Activated T-helper 1 cell treated with anti-CD3 and anti-CD28 coated beads, Interleukin-2, amount 50 U/mL, for 16 hours (primary cell): ENCODE measurements at places on chromosomes 7 and 10.

DNA sequence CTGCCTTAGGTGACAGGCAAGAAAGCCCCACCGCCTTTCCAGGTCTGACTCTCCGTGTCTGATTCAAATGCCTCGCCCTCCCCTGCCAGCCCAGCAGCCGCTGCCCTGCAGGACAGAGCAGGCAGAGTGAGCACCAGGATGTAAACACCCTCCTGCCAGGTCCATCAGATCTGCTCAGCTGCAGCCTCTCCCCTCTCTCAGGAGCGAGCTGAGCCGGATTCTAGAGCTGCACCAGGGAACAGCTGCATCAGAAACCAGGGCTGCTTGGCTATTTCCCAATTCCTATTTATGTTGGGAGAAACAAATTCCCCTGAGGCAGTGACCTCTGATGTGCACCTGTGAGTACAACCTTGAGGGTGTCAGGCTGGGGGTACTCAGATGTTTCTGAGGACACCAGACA lies 121.5 kb upstream of the ZMIZ1 start:
- no peak for DNase-seq

GRCh38 chr7:156795415-156795814 lies 97.6 kb downstream of the LMBR1 start:
- no peak for DNase-seq

- DNase-seq = no peak
Observed at GRCh38 chr10:123249894-123250293, 95.7 kb downstream of the BUB3 start.

DNA sequence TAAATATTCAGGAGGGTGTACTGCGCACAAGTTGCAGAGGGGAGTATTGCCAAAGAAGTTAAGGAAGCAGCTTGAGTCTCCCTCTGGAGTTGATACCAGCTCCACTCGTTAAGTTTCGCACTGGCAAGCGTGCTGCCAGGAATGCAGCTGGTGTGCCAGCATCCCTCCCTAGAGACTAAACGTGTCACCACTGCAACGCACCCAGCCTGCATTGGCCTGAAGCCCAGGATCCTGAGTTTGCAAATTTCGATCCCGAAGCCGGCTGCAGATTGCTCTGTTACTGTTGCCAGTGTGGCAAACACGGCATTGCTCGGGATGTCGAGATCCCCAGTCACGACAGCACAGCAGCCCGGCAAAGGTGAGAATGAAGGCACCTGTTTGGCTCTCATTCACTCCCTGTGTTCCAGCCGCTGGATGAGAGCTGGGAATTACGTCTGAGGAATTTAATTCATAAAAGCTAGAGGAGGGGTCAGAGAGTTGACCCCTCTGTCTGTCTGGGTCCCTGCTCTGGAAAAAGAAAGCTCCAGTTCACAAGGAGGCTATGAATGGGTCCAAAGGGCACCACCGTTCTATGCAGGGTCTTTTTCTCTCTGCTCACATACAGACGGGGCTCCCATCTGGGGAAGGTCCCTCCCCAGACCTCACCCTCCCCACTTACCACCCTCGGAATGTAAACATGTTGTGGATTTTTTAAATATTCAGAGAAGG lies 61.0 kb downstream of the NRP1 start:
- DNase-seq = no peak

DNA sequence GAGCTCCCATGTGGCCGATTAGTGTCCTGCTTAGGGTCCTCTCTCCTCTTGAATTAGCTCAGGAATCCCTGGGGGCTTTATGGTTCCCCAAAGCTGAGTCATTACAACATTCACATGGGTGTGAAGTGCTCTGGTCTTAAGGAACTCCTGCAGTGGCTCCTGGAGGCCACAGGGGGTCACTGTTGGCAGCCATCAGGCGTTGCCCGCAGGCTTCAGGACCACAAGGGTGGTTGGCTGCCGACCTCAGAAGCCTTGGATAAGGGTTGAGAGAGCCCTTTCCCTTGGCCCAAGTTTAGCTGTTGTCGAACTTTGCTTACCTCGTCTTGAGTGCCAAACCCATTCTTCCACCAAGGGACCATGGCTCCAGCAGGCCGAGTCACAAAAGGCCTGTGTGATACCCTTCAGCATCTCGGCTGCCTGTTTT lies 61.7 kb downstream of the SH2D4B start:
- no peak for DNase-seq

DNA sequence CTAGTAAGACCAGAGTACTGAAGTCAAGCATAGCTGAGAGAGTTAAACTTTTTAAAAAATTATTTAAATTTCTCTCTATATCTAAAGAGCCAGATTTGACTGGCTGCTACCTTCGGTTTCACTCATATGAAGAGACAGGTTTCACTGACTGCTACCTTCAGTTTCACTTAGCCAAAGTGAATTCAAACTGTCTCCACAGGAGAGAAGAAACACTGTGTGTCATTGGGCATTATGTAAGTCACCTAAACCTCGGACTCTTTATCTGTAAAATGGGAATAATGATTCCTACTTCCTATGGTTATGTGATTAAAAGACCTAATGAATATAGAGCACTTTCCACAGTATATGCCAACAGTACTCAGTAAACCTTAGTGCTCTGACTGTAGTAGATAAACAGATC lies 41.6 kb upstream of the MET start:
- DNase-seq = no peak

DNA sequence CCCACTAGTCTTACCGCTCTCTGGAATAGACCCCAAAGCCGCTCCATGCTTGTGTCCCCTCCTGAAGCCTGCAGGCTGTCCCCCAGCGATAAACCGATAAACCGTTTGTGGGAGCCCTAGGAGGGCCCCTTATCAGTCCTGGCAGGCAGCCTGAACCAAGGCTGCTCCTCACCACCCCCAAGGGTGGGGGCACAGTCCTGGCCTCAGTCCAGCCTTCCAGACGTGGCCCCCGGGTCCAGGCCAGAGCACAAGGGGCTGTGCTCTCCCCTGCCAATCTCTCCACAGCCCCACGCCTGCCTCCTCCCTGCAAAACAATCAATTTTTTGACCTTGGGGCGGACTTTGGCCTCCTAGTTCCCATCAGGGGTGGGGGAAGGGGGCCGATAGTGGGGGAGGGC lies at the start of gene TFR2:
Gene TFR2 (minus strand): TSS at position 90 of the 397 bp plus-strand sequence. CDS start 43 bp downstream, at position 47.
- DNase-seq = no peak

DNA sequence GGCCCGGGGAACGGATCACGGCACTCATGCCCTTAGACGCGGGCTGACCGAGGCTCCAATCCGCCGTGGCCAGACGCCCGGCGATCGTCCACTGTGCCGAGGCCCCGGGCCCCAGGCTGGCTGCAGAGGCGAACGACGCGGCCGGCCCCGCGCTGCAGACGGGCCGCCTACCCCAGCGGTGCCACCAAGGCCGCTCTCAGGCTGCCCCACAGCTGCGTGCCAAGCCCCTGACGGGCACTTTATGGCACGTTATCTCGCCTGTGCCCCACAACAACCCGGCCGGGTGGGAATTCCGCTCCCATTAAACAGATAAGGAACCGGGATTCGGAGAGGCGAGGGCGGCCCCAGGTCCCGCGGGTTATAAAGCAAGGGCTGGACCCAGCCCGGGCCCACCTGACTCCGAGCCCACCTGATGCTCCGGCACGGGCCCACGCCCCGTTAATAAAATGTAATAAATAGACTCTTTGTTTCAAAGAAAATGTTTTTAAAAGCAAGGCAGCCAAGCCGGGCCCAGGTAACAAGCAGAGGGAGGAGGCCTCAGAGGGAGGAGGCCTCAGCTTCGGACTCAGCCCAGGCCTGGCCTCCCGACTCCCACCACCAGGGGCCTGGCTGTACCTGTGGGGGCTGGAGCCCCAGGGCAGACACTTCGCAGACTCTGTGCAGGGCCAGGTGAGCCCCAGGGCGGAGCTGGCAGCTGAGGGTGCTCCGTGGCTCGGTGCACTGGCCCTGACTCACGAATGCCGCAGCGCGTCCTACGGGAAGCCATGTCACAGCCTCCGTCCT lies 79.7 kb downstream of the FOXL3 start:
- DNase-seq = no peak

DNA sequence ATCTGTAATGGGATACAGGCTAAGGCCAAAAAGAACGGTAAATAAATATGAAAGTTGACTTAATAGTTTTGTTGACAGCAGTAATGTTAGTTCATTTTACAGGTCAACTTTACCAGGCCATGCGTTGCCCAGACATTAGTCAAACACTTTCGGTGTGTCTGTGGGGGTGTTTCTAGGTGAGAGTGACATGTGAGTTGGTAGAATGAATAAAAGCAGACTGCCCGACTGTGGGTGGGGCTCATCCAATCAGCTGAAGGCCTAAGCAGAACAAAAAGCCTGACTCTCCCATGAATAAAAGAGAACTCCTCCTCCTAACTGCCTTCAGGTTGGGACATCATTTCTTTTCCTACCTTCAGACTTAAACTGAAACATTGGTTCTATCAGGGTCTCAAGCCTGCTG lies 132.3 kb downstream of the MTPAP start:
- DNase-seq = no peak

- no peak for DNase-seq
Observed at GRCh38 chr7:28311670-28312069, 100.6 kb upstream of the CREB5 start.

DNA sequence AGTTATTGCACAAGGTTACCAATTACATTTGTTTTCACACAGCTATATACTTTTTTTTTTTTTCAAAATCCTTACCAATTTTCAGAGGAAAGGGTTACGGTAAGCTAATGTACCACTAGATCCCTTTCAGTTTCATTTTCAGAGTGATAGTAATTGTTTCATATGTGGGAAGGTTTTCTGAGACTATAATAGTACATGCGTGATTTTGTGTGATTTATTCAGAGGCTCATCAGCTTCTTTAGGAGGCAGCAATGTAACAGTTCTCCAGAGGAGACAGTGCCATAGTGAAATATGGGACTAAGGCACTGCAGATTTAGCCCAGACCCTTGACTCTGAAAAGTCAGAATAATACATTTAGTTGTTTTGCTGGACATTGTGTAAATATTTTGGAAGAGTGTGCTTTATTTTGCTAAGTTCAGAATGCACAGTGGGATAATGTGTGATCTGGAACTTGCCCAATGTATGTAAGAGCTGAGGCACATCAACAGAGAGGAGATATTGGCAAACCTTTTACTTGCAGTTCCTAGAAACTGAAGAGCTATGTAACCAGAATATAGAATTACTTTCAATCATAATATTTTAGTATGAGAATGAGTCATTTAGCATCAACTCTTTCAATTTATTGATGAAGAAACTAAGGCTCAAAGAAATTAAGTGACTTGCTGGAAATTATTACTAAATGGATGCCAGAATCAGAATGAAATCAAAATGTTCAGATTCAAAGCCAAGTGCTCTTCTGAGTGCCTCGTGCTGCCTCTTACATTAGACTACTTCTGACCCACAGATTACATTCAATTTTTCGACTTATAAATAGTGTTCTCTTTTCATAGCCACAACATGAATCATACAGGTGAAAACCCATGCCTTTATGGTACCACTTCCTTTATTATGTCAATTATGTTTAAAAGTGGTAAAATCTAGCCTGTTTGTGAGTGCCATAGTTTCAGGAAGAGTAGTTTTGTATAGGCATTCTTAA lies 207.7 kb upstream of the TEX47 start:
- no peak for DNase-seq

GRCh38 chr10:46068905-46069304 lies 22.8 kb upstream of the MSMB start:
- DNase-seq = no peak
